ENCODE measurements at places on chromosomes 5 and 9.

DNA sequence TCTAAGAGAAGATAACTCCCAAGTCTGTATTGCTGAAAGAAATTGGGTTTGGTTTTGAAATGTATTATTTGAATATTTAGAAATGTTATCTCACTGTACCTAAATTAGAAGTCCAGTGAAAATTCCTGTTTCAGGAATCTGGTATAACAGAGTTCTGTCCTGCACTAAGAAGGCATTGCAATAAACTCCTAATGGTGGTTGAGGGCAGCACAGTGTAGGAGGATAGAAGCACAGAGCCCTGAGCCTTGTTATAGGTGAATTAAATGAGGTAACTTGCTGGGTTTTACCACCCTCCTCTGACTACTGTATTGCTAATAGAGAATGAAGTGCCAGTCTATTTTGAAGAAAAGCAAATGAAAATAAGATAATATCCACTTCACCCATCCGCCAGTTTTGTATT, 143.4 kb downstream of the CD180 start:
- DNase-seq, result no peak

DNA sequence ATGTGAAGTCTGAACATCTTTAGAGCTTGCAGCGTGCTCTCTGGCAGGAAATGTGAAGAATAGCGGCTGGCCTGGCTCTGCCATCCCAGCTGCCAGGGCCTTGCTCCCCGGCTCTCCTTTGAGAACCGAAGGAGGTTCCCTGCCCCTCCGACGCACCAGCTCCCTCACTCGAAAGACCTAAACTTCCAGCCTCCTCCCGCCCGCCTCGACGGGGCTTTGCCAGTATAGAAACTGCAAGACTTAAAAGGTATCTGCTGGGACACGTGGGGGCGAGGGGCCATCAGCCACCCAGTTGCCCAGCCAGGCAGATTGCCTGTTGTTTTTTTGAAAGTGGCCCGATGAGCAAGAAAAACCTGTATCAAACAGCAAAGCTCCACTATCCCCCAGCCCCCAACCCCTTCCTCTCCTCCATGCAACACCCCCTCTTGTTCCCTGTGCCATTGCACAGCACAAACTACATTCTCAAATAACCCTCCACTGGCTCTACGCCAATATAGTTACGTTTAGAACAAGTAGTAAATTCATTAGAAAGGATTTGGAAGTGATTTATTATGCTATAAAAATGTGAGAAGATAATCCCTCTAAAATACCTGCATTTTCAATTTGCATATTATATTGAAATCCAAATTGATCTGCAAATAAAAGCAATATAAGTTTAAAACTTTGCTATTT, 331.9 kb downstream of the MED10 start:
- peak; percentile 43 for DNase-seq

GRCh38 chr9:94173632-94174031, 85.5 kb upstream of the ZNF169 start:
- DNase-seq, result no peak

GRCh38 chr9:127608104-127608966, 3.7 kb upstream of the STXBP1 start:
- DNase-seq, result peak; percentile 96

- DNase-seq, result no peak
Measured at GRCh38 chr5:171872666-171873065, 87.0 kb downstream of the SMIM23 start.

GRCh38 chr5:176157656-176158055, 80.6 kb upstream of the SIMC1 start:
- no peak for DNase-seq

DNA sequence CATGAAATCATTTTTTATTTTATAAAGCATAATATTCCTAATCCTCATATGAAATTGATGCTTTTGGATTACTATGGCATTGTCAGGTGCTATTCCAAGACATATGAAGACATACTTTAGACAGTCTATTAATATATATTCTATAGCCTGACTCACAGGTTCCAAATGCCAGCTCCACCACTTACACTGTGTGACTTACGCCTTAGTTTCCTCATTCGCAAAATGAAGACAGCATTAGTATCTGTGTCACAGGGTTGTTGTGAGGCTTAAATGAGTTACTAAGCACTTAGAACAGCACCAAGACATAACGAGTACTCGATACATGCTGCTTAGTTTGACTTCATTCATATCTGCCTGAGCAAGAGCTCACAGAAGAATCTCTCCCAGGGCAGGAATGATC, 132.2 kb upstream of the PTGER4 start:
- no peak for DNase-seq

- peak; percentile 98 for DNase-seq
Measured at GRCh38 chr9:124182741-124183140, 75.0 kb upstream of the NEK6 start.

- DNase-seq, result peak; percentile 9
Measured at GRCh38 chr5:141412854-141413539, at the start of gene PCDHGA10. PCDHGA10 (plus strand) TSS chr5:141412987; CDS start chr5:141413176, 189 bp downstream.

DNA sequence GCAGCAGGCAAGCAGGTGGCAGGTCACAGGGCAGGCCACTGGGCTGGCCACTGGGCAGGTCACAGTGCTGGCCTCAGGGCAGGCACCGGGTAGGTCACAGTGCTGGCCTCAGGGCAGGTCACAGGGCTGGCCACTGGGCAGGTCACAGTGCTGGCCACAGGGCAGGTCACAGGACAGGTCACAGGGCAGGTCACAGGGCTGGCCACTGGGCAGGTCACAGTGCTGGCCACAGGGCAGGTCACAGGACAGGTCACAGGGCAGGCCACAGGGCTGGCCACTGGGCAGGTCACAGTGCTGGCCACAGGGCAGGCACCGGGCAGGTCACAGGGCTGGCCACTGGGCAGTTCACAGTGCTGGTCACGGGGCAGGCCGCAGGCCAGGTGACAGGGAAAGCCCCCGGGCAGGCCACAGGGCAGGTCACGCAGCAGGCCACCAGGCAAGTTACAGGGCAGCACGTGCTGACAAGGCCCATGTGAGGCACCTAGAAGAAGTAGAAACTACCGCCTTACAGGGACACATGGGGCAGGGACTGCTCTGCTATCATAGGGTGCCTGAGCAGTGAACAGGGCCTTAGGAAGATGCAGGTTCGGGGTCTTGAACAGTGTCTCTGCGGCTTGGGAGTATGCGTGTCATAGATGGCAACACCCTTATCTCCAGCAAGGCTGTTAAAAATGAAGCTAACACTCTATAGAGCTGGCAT, 18.6 kb upstream of the MED10 start:
- no peak for DNase-seq

- DNase-seq, result peak; percentile 52
Measured at GRCh38 chr5:32168460-32169033, 5.6 kb downstream of the GOLPH3 start.

GRCh38 chr9:116951588-116952435, 264.7 kb downstream of the TRIM32 start:
- no peak for DNase-seq

- DNase-seq, result no peak
Measured at GRCh38 chr5:78554670-78555069, 93.9 kb downstream of the LHFPL2 start.

- no peak for DNase-seq
Measured at GRCh38 chr9:134428559-134428958, 102.3 kb downstream of the RXRA start.

DNA sequence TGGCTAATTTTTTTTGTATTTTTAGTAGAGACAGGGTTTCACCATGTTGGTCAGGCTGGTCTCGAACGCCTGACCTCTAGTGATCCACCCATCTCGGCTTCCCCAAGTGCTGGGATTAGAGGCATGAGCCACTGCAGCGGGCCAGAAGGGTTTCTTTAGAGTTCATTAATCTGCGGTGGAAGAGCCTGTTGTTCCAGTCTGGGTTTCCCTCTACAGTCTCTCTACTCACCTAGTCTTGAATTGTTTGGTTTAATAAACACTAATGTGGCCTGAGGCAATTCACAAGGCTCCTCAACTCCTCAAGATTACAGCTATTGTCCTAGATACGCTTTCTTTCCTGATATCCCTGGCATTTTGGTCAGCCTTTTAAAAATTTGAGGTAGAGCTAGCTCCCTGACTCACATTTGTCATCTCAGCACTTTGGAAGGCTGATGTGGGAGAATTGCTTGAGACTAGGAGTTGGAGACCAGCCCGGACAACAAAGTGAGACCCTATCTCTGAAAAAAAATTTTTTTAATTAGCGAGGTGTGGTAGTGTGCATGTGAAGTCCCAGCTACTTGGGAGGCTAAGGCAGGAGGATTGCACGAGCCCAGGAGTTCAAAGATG, 4.6 kb upstream of the SAR1B start:
- no peak for DNase-seq

DNA sequence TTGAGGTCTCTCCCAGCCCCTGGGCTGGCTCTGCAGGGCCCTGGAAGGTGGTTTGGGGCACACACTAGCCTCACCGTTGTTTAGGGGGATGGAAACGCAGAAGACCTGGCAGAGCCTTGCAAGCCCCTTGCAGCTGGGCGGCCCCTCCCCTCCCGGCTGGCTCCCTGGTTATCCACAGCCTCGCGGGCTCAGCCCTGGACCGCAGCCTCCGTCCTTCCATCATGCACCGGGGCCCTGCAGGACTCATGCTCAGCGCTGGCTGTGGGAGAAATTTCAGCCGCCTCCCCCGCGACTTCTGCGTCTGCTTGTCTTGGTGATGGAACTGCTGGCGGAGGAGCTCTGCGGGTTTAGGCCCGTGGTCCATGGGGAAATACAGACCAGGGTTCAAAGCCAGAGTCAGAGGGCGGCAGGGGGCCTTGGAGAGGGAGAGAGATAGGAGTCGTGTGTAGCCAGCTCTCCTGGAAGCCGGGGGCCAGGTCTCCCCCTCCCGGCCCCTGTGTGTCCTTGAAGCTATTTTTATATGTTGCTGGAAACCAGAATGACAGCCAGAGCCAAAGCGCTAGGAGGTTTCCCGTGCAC, 75.8 kb upstream of the IER5L start:
- DNase-seq, result no peak

DNA sequence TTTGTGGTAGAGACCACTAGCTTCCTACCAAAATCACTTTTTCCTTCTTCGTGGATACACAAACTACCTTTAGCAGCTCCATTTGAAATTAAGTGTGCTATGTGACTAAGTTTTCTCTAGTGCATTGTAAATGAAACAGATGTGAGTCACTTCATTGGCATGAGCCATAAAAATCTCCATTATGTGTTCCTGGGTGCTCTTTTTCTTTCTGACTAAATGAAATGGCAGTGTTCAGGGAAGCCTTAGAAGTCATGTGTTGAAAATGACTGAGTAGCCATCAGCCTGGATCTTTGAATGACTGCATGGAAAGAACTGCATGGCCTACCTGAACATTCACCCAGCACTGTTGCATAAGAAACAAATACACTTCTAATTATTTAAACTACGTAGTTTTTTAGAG, 107.9 kb downstream of the NDUFAF2 start:
- no peak for DNase-seq
